Immature natural killer cell (primary cell): ENCODE measurements at places on chromosomes 7 and 10.

- no peak for DNase-seq
These were observed 531.6 kb upstream of the IGFBP3 start for GRCh38 chr7:46452561-46453135.

DNA sequence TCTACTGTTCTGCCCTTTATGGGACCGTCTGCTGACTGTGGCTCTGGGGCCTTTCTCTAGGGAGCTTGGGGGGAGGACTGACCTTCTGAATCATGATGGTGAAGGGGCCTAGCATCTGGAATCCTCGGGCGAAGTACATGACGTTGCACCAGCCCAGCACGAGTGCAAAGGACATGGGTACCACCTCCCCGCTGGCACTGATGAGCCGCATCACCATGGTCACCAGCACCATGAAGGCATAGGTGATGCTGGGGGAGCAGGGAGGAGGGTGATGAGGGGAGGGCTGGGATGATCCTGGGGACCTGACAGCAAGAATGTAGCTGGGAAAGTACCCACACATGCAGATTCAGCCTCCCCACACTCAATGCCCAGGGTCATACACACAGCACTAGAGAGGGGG, 11.1 kb downstream of the TRPV6 start:
- no peak for DNase-seq

DNA sequence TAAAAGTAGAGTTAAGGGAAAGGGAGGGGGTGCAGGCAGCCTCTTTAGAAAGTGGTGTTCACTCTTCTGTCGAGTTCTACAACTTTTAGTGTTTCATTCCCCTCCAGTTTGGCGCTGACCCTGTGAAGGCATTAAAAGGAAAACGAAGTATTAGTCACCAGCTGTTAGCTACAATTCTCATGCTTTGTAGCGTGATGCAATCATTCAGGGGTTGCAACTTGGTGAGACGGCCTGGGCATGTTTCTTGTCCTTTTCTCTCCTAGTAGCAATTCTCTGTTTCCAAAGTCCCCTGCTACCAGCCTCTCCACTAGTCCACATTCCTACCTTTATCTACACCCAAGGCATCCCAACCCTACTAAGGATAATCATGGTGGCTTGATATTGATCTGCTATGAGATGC, 33.7 kb upstream of the DGKI start:
- DNase-seq: no peak

DNA sequence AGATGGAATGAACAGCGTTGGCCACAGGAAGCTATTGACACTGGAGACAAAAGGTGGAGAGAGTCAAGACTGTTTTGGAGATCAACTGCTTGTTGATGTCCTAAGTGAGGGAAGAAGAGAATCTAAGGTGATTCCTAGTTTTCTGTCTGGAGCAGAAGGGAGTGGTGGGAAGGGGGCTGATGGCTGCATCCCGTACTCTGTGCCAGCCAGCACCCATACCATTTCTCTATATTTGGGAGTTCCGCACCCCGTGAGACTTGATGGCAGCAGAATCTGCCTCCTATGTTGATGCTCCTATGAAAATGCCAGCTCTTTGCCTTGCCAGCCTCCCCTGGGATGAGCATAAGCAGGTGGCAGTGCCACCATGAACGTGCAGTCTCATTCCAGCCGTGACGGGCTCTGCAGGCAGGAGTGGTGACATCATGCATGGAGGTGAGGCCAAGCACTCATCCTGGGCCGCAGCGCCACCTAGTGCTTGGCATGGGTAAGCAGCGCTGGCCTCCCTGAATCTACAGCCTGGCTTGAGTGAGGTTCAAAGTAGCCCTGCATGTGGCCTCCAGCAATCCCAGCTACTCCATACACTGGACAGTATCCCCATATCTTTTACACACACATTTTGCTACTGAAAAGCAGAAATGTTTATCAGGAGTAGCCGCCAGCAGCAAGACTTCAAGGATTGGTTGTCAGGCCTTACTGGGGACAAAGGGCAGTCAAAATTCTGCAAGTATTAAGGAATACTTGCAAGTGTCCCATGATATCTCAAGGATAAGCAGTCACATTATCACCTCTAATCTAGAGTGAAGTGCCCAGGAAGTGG, 43.0 kb downstream of the PODXL start:
- peak; percentile 67 for DNase-seq

DNA sequence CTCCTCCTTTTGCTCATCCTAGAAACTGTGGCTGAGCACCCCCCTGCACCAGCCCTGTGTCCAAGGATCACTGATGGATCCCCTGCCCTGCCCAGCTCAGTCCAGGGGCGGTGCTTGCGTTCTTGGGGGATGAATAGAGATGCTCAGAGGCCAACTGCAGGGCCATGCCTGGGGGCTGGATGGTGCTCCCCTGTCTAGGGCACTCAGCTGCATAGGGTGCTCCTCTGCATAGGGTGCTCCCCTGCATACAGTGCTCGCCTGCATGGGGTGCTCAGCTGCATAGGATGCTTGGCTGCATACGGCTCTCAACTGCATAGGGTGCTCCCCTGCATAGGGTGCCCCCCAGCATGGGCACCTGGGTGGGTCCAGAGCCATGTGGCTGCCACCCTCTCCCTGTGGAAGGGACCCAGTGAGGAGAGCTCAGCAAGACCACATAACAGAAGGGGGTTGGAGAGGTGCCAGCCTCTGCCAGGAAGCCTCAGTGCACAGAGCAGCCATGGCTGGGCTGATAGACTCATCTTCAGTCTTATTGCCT, 95.0 kb downstream of the BMS1 start:
- no peak for DNase-seq

GRCh38 chr10:86785968-86786367, 29.5 kb downstream of the BMPR1A start:
- no peak for DNase-seq

GRCh38 chr7:8131694-8132605, 130.0 kb downstream of the ICA1 start:
- DNase-seq: peak; percentile 73

DNA sequence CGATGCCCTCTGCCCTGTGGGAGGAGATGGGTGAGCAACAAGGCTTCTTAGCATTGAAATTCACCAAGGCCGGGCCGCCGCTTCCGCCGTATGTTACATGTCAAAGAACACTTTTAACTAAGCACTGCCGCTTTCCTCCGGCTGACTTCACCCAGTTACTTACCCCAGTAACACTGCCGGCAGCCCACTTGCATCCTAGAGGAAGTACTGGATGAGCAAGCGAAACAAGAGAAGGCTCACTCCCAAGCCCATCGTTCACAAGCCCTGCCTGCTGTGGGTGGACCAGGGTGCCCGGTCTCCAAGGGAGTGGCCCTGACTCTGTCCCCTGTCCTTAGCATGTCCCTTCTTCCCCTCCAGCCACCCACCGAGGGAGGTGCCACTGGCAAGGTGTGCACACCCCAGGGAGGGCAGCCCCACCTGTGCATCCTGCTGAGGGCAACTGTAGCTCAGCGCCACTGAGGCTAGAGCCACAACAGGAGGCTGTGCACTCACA, 73.1 kb upstream of the EBF3 start:
- no peak for DNase-seq

- no peak for DNase-seq
These were observed 335.3 kb downstream of the MAGI2 start for GRCh38 chr7:79118143-79118542.

DNA sequence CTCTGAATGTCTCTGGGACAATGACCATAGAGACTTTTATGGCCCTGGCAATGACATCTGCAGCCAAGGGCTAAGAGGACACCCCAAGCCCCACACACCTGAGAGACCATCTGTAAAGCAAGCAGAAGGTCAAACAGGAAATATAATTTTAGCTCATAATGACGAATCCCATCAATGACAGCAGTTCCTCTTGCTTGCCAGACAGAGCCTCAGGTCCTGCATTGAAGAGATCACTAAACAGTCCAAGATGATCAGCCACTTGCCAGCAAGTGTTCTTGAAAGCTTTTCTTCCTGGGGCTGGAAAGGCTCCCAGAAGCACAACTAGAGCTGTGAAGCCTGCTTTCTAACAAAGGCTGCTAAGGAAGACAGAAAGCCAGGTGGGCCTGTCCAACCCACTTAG, 993.7 kb upstream of the AUTS2 start:
- DNase-seq: no peak

- DNase-seq: no peak
These were observed 15.9 kb downstream of the TDRD1 start for GRCh38 chr10:114195079-114195478.

GRCh38 chr10:8194050-8194449, 139.6 kb downstream of the GATA3 start:
- no peak for DNase-seq

DNA sequence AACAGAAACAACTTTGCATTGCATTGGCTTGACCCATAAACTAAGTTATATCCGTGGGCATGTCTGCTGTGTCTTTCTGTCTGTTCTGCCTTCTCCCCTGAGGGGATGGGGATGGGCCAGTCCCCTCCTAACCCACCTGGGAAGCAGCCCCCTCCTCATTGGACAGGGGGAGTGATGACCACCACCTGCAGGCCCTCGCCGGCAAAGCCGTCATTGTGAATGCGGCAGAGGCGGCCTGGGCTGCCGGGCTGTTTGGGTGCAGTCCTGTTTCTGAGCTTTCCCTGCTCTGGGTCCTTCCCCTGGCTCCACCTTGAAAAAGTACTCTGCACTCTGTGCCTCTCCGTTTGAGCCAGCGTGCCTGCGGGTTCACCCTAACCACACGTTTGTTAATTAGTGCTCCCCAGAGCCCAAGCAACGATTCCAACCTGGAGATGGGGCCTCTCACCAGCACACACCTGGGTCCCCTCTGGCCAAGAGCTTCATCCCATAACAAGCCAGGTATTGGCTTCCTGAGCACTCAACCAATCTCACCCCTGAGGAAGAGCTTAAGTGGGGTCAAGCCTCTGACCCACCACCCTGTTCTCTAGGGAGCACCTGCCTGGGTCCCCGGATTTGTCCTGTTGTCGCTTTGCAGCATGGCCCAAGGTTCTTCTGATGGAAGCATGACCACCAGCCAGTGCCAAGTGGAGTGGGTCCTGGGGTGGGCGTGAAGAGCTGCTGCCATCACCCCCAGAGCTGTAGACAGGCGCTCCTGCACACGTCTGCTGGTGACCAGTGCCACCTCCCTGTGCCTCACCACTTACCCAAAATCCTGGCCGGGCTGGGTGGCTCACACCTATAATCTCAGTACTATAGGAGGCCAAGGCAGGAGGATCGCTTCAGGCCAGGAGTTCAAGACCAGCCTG, 39.4 kb upstream of the ZMIZ2 start:
- no peak for DNase-seq

GRCh38 chr7:140983802-140984201, 30.9 kb downstream of the MRPS33 start:
- DNase-seq: no peak

GRCh38 chr10:74542077-74542476, 284.3 kb upstream of the KAT6B start:
- DNase-seq: no peak

DNA sequence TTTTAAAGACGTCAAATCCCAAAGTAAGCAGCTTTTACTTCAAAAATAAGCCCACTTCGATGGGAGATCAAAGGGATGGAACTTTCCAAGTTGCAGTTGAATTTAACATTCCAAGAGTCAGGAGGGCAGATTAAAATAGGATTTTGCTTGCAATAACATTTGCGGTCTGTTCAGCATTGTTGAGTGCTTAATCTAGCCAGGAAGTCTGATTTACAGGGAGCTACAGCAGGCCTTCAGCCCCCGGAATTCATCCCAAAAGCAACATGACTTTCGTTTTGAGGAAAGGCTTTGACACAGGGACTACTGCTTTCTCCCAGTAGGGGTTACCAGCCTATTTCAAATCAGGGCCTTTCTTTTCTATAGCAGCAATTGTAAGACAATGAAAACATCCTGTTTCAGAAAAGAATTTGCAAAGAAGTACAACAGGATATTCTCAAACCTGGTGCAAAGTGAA, 279.6 kb upstream of the PITRM1 start:
- DNase-seq: no peak

DNA sequence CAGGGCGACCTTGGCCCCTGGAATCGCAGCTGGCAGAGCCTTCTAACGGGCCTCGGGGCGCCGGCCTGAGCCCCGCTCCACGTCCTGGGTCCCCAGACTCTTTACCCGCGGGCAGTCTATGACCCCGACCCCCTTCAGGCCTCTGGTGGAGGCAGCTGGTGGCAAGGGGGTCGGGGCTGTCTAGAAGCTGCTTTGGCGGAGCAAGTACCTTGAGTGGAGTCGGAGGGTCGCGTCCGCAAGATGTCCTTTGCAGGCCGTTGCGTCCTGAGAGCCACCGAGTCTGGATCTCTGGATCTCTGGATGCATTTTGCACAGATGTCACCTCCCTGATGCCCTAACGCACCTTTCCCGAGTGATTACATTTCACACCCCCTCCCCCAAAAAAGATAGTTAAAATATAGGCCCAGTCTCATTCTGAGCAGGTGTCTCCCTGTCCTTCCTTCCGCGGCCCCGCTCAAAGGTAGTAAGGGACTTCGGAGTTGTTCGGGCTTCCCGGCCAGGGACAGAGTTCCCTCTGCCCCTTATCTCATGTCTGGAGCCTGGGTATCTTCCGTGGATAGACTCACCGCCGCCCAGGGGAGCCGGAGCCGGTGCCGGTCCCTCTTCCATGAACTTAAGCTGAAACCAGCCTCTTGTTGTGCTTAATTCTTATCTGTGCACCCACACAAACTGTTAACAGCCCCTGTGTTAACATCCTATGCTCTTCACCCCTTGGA, 457 bp downstream of the ACADSB start:
- DNase-seq: no peak

DNA sequence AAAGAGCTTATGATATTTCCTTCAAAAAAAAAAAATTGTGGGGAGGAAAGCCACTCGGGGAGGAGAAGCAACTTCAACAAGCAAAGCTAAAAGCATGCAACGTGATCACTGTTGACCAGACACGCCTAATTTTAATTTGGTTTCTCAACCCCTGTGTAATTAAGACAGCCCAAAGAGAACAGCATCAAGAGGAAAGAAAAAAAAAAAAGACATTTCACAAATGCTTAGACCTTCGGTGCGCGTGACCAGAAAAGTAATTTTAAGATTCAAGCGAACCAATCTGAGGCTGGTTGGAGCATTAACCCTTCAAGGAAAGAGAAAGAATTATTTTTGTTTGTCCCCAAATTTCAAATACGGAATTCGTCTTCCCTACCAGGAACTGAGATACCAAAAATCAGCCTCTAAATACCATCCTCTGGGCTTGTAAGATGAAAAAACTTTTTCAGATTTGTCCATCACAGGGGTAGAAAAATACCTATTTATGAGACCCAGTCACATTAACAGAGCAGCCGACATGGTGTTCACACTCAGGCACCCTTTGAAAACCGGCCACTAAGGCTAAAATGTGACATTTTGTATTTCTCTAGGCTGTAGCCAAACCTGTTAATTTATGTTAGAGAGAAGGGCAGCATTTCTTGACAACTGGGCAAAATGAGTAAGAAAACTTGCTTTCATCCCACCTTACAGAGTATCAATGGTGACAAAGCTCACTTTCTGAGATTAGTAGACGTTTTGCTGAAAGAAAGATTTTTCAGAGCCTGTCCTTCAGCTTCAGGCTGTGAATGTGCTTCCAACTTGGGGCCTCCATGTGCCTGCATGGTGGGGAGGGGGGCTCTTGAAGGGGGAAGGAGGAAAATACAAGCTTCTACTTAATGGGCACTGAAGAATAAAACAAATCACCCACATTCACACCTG, 179.9 kb upstream of the KLF14 start:
- DNase-seq: no peak
